ENCODE measurements at places on chromosomes 2 and 18.

- no peak for DNase-seq
These were observed 40.7 kb upstream of the BBS5 start for GRCh38 chr2:169438466-169439072.

DNA sequence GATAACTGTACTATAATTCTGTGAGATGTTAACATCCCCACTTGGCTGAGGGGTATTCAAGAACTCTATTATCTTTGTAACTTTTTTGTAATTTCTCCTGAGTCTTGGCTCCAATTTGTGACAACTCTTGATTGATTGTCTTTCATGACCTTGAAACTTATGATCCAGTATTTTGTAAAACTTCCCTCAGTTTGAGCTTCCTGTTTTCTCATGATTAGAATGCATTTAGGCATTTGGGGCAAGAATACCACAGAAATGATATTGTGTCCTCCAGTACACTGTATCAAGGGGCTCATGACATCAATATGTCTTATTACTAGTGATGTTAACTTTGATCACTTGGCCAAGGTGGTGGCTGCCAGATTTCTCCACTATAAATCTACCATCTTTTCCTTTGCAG, 37.4 kb downstream of the PNO1 start:
- DNase-seq, result no peak

GRCh38 chr2:46284260-46284659, 12.9 kb upstream of the EPAS1 start:
- no peak for DNase-seq

DNA sequence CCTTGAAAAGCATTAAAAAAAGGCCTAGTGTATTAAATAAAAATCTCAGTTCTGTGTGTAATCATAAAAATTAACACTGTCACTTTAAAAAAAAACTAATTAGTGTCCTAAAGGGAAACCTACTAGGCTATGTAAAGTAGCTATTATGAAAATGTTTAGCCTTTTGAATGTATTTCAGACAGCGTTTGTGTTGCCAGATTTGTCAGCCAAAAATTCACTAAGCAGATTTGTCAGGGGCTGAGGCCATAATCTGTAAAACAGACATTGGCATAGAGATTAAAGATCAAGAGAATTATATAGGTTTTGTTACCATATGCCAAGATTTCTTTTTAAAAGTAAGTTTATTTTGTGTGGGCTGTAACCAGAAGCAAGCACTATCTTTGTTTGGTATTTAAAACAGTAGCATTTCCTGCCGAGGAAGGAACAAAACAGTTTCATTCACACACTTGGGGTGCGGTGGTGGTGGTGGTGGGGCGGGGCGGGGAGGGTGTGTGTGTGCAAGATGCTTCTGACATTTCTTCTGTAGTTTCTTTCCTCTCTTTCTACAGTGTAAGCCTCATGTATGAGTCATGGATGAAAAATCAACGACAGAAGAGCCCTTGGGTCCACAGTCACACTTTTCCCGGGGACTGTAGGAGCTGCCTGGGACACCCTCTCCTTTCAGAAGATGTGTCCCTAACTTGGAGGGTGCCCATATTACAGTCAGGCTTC, 328.5 kb upstream of the FANCL start:
- no peak for DNase-seq

DNA sequence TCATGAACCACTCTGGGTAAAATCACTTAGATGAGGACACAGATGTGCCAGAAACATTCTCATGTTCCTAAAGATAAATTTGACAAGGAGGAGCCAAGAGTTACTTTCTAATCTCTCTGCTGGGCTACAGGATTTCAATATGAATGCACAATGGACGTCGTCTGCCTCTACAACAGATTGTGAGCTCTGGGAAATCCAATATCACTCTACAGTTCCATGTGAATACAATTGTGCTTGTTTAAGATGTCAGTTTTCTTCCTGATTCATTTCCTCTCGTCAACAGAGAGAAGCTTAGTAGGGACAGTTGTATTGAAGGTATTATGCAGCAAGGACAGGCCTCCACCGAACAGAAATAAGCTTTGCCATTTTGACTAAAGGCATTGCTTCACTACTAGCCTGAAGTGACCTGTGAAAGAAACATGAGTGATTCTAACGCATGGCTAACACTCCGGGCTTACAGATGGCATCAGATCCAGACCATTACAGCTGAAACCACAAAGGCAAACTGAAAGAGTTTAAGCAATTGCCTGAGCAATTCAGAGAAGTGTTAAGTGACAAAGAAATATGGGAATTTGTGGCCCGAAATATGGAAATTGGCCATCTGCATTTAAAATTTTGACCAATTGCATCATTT, 1591.5 kb downstream of the LRP1B start:
- DNase-seq, result no peak

DNA sequence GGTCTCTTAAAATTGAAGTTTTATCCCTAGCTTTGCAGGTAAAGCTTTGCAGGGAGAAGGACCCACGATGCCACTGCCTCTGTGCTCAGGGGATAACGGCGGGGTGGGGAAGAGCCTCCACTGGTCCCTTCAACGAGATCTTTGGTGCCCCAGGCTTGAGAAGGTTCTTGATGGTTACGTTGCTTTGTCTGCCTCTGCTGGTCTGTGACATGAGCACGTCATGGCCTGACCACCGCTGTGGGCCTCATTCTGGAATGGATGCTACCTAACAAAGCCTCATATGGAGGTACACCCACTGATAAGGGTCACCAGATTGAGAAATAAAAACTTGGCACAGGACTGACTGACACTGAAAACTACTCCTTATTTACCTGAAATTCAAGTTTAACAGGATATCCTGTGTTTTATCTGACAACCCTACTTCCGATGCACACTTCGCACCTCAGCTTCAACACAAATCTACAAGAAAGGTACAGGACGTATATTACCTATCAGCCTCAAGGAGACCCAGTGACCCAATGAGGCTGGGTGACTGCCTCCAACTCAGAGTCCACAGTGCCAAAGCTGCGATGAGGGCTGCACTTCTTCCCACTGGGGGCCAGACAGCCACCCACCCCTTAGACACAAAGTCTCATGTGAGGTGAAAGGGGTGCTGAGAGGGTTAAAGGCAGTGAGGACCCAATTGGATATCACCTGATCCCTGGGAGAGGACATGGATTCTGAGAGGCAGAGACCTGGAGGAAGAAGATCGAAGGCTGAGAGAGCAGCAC, 64.9 kb downstream of the EIPR1 start:
- no peak for DNase-seq

DNA sequence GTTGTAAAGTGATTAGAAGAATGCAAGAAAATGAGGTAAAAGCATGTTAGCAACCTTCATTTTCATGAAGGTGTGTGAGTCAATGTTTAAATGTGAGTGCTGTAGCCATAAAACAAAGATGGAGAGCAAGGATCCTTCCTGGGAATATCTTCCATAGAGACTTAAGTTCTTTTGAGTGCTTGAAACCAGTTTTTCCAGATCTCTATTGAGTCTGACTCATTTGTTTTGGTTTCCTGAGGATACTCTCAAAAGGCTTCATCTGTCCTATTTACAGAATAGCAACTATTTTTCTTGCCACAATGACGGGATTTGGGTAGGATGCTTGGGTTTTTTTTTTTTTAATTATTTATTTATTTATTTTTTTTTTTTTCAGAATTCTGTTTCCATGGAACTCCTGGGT, 45.9 kb upstream of the ASB1 start:
- peak; percentile 6 for DNase-seq

- no peak for DNase-seq
These were observed 216.6 kb downstream of the RTP5 start for GRCh38 chr2:242085941-242086621.

- no peak for DNase-seq
These were observed 948.5 kb downstream of the SLC4A3 start for GRCh38 chr2:220575963-220576362.

- no peak for DNase-seq
These were observed 15.7 kb upstream of the GPR17 start for GRCh38 chr2:127630096-127630863.

- DNase-seq, result no peak
These were observed 110.0 kb downstream of the ZNF516 start for GRCh38 chr18:76384861-76385680.
